CD14-positive monocyte (primary cell): ENCODE measurements at places on chromosomes 3 and 15.

DNA sequence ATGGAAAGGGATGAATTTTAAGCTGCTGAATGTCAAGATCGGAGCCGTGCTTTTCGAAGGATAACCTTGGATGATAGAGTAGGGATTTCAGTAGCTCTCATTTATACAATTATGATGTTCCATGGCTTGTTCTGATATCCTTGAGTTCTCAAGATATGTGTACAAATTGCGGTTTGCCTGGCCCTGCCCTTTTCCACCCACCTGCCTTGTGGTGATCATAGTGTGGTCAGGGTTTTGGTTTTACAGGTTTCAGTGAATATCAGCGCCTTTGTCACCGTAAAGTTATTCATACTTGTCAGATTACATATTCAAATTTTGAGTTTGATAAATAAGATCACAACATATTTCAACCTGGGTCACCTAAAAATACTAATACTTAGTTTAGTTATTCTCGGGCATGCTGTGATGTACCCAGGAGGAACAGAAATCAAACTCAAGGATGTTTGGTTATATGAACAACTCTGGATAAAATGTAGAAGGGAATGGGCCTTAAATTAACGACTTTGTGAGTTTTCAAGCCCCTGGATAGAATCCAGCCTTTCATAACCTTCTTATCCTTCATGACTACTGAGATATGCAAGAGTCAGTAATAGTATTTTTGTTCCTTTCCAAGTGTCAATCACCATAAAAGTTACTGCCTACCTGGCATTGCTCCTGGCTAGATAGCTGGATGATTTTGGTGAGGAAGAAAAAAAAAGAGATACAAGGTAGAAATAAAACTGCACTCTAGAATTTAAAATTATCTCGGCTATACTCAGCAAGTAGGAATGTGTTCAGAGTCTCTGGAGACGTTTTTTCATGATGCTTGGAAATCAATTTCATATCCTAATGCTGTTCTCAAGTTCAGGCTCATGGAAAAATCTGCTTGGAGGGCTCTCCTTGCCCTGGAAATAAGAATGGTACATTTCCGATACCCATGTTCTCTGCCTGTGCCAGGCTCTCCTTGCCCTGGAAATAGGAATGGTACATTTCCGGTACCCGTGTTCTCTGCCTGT, 209.2 kb upstream of the TPRG1 start:
- DNase-seq = no peak

DNA sequence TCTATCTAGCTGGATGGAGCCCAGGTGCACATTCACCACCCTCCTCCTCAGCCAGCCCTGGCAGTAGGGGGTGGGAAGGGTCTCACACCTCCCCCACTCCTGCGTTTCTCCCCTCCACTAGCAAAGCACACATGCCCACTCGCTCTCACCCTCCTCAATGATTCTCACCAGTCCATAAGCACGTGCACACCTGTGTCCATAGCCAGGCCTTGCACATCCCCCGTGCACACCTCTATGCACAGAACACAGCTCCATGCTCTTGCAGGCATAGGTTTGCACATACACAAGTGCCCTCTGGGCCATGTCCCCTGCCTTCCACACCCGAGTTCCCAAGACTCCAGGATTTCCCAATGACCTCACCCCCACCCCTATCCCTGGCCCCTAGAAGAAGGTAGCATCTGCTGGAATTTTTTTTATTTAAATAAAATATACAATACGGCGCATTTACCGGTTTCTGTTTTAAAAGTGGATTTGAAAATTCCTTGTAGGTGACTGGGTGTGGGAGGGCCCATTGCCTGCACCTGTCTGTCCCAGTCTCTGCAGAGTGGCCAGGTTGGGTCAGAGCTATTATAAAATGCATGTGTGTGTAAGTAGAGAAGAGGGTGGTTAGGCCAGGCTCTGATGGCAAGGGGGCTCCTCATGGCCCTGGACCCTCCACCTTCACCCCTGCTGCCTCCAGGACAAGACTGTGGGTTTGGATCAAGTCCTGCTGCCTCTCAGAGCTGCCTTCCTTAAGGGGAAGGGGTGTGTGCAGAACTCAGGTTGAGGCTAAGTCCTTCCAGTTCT, 49.1 kb downstream of the HCN4 start:
- DNase-seq = no peak

- DNase-seq = no peak
Observed at GRCh38 chr3:188365988-188366698, 212.2 kb downstream of the LPP start.

GRCh38 chr15:52527911-52528563, 643 bp downstream of the MYO5A start:
- peak; percentile 16 for DNase-seq

DNA sequence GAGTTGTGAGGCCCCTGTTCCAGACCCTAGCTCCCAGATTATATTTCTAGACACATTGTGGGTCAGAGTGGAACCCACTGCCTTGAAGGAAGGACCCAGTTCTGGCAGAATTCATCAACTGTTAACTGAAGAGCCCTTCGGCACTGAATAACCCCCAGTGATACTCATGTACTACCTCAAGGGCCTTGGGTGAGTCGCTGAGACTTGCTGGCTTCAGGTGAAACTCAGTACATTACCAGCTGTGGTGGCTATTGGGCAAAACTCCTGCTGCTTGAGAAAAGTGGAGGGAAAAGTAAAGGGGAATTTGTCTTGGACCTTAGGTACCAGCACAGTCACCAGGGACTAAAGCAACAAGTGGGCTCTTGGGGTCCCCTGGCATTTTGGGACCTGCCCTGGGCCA, 394.9 kb upstream of the EPHA3 start:
- DNase-seq = no peak

GRCh38 chr15:27686369-27686768, 412.7 kb downstream of the OCA2 start:
- DNase-seq = no peak

DNA sequence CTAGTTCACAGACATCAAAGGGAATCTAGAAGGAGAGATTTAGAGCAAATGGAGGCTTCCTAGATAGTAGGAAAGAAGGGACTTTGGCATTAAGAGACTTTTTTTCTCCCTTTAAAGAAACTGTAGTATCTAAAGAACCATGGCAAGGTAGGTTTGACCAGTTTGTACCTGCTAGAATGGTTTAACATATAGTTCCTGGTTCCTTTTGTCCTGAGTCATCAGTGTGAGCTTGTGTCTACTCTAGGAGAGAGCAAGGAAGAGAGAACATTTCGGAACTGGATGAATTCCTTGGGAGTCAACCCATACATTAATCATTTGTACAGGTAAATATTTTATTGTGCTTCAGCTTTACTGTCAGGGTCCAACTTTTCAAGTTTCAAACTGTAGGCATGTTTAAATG, 29.6 kb upstream of the TRPC1 start:
- no peak for DNase-seq

- no peak for DNase-seq
Observed at GRCh38 chr3:149547413-149547812, 72.9 kb downstream of the TM4SF4 start.

GRCh38 chr3:135199137-135199536, 404.1 kb downstream of the EPHB1 start:
- DNase-seq = no peak

DNA sequence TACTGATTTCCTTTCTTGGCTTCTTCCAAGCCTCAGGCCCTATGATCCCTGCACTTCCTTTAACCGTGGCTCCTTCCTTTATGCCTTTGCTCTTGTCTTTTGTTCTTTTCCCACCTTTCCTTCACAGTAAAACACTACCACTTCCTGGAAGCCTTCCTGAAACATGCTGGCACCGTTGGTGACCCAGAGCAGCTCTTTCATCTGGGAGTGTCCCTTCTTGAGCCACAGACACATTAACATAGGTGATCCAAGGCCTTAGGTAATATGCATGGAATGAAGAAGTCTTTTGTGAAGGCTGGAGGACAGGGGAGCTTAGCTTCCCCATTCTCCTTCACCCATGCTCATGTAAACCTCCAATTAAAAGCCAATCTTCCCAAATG, 39.4 kb downstream of the AMOTL2 start:
- DNase-seq = no peak

- DNase-seq = peak; percentile 14
Observed at GRCh38 chr3:58683466-58683865, 16.9 kb upstream of the FAM3D start.

- no peak for DNase-seq
Observed at GRCh38 chr3:191783024-191783423, 322.1 kb downstream of the PYDC2 start.

GRCh38 chr3:110618512-110619226, 452.9 kb upstream of the NECTIN3 start:
- DNase-seq = no peak

GRCh38 chr3:22231061-22231460, 480.1 kb upstream of the ZNF385D start:
- DNase-seq = no peak

- DNase-seq = no peak
Observed at GRCh38 chr3:31364711-31365110, 168.0 kb upstream of the STT3B start.

DNA sequence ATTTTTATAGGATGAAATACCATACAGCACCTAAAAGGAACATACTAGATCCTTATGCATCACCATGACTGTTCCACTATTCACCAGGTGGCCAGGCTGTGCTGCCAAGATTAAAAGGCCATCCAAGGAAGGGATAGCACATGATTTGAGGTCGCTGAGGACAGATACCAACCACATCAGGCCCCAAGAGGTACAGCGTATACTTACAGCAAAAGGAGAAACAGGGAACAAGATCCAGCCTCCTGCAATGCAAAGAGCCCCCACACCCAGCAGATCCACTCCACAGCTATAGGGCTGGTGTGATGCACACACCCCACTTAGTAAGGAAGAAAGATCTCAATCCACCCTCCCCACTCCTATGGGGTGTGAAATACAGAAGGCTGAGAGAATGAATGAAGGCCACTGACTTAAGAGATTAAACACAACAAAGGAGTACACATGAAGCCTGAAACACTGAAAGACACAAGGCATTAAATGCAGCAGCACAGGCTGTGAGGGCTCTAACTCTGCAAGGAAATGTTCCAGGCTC, 32.0 kb upstream of the ZNF445 start:
- DNase-seq = no peak

DNA sequence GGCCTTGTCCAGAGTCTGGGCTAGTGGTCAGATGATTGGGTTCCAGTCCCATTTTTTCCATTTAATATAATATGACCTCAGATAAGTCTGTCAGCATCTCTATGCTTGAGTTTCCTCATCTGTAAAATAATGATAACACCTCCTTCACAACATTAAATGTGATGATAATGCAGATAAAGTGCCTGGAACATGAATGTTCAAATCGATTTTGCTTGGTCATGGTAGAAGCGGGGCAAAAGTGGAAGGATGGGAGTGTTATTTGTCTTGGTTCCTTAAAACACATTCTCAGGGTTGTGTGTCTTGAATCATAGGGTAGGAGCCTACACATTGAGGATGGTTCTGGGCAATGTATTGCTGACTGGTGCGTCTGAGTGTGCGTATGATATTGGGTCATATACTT, 16.9 kb downstream of the ARIH2 start:
- DNase-seq = peak; percentile 38

DNA sequence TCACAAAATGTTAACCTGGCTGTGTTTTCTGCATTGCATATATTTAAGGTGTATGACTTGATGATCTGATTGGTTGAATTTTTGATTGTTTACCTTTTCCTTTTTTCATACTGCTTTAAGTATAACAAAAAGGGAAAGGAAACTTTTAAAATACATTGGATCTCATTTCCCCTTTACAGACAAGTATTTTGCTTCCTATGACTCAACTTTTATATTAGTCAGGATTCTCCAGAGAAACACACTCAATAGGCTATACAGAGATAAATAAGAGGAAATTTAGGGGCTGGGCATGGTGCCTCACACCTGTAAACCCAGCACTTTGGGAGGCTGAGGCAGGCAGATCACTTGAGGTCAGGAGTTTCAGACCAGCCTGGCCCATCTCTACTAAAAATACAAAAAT, 205.8 kb downstream of the TJP1 start:
- no peak for DNase-seq

- DNase-seq = no peak
Observed at GRCh38 chr3:127590282-127590592, 296 bp downstream of the TPRA1 start.

GRCh38 chr3:149468504-149469212, 5.8 kb upstream of the TM4SF4 start:
- DNase-seq = no peak

DNA sequence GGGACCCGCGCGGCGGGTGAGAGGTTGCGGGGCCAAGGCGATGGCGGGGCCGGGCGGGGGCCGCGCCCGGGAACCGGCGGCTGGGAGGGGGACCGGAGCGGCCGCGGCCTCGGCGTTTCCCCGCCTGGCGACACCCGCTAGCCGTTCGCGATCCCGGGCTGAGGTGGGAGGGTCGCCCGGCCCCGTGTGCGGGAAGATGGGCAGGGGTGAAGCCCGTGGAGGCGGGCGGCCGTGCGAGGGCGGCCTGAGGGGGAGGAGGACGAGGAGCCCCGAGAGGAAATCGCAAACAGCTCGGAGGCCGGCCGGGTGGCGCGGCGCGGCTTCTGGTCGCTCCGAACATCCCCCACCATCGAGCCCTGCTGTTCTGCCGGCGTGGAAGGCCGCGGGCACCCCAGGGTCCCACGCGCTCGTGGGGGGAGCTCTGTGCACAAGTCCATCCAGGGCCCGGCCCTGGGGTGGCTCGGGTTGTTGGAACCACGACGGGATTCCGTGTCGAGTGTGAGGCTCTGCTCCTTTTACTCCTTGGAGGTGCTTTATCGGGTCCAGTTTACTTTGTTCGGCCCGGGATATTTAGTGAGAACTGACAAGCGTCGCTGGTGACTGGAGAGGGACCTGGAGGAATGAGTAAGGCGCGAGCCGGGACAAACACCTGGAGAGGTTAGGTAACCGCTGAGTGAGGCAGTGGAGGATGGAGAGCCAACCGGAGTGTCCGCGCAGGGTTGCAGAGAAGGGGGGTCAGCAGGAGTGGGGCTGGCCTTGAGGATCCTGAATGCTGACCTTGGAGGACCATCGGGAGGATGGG, 728 bp downstream of the CRTC3 start:
- DNase-seq = no peak

- peak; percentile 96 for DNase-seq
Observed at GRCh38 chr3:28347374-28348264, 902 bp upstream of the ZCWPW2 start.

- DNase-seq = no peak
Observed at GRCh38 chr15:47039225-47039624, 678.1 kb upstream of the SEMA6D start.

- peak; percentile 65 for DNase-seq
Observed at GRCh38 chr15:75167588-75168350, 33.9 kb upstream of the C15orf39 start.

DNA sequence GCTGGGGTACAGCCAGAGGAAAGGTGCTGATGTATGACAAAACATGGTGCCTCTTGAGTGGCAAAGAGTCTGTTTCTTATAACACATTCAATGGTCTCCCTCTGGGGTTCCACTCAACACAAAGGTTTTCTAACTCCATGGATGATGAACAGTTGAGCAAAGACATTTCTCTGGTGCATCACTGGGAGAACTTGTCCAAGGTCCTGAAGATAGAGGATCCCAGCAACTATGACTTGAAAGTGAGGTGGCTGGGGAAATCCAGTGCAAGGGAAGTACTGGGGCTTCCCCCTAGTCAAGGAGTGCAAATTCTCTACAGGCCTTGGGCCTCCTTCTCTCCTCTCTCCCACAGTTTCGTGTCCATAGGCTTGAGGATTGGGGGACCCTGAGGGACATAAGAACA, 431.1 kb downstream of the WDR72 start:
- no peak for DNase-seq

GRCh38 chr15:100208921-100209603, 132.7 kb downstream of the ADAMTS17 start:
- no peak for DNase-seq

- no peak for DNase-seq
Observed at GRCh38 chr15:99142562-99142961, 37.7 kb downstream of the SYNM start.

GRCh38 chr3:27880969-27881892, 159.1 kb upstream of the EOMES start:
- peak; percentile 3 for DNase-seq

- DNase-seq = no peak
Observed at GRCh38 chr3:5531741-5532290, 344.3 kb downstream of the EDEM1 start.
